Activated T-helper 1 cell treated with Interleukin-2 at 50 U/mL for 16 hours (primary cell): ENCODE measurements at places on chromosomes 3 and 15.

DNA sequence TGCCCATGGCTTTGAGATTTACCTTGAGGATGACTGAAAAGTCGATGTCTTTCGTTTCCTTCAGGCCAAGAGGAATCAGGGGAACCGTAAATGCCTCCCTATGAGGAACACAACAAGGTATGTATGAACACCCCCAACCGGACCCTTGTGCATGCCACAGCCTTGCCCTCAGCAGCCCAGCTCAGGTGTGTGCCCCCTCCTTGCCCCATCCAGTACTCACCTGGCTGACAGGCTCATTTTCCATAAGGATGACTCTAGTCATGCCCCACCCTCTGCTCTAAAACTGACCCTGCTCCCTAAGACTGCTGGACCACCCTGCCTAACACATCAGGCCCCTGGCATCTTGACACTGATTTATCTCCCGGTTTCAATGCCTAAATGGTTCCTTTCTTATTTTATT, 270.0 kb downstream of the GOLGA6L6 start:
- no peak for DNase-seq

- DNase-seq, result no peak
These were observed 1.8 kb downstream of the MANF start for GRCh38 chr3:51386852-51387229.

GRCh38 chr15:60875681-60876080, 353.4 kb downstream of the RORA start:
- no peak for DNase-seq

DNA sequence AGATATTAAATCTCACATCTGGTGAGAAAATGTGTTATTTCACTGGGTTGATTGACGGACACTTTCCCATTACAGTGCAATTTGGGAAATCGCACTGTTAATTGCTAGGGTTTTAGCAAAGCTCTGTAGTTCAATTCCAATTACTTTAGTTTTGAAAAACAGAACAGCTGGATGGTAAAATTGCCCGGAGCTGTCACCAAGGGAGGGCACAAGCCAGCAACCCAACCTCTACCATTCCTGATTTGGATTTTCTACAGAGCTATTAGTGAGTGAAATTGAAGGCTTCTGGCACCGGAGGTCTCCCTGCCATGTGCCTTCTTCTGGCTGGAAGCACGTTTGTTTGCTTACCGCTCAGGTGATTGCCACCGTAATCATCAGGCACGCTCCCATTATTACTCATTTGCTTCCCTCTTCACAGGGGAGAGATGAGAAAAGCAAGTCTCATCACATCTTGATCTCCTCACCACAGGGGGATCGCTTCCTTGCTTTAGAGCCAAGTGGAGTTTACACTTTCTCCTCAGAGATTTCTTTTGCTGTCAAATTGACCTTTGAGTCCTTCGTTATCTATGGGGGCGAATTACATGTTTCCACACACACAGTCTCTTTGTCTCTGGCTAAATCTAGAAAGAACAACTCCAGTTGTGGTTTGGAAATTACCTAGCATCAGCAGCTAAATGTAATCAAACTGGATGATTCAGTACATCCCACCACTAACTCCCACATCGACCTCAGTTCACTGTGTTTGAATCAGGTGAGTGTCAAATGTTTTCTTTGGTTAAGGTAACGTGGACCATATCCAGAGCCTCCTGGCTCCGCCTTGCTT, 421.7 kb upstream of the GOLIM4 start:
- no peak for DNase-seq

DNA sequence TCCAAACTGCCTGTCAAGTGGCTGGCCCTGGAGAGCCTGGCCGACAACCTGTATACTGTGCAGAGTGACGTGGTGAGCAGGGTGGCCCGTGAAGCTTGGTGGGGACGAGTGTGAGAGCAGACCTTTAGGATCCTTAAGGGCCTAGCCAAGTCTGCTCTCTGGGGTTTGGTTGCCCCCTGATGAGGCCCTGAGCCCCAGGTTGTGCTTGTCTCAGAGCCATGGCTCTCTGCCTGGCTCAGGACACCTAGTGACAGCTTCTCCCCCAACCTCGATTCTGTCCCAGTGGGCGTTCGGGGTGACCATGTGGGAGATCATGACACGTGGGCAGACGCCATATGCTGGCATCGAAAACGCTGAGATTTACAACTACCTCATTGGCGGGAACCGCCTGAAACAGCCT, 14.4 kb downstream of the TYRO3 start:
- no peak for DNase-seq

GRCh38 chr15:31013863-31014607, 22.6 kb upstream of the MTMR10 start:
- no peak for DNase-seq

GRCh38 chr15:100628746-100629145, 26.4 kb downstream of the ASB7 start:
- DNase-seq, result no peak

GRCh38 chr15:66253418-66254088, at the start of gene MEGF11:
MEGF11 (minus strand) TSS chr15:66253750; CDS start chr15:66128403, 125,347 bp downstream.
- no peak for DNase-seq

GRCh38 chr3:157856078-157856939, 249.9 kb downstream of the SHOX2 start:
- no peak for DNase-seq

DNA sequence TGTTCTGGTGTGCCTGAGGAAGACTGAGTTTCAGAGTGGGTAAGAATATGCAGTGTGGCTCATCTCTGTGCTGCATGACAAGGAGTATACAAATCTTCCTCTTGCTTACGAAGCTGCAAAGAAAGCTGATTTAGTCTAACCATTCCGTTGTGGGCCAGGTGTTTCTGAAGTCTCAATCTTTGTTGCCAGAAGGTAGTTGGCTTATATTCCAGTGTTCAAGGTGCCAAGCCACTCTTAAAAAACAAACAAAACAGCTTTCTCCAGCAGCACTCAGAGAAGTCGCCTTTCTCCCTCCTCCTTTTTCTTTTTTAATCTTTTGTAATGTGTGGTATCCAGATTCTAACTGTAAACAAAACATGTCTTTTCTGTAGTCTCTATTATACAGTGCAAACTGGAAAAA, 872.4 kb downstream of the NAALADL2 start:
- DNase-seq, result no peak

DNA sequence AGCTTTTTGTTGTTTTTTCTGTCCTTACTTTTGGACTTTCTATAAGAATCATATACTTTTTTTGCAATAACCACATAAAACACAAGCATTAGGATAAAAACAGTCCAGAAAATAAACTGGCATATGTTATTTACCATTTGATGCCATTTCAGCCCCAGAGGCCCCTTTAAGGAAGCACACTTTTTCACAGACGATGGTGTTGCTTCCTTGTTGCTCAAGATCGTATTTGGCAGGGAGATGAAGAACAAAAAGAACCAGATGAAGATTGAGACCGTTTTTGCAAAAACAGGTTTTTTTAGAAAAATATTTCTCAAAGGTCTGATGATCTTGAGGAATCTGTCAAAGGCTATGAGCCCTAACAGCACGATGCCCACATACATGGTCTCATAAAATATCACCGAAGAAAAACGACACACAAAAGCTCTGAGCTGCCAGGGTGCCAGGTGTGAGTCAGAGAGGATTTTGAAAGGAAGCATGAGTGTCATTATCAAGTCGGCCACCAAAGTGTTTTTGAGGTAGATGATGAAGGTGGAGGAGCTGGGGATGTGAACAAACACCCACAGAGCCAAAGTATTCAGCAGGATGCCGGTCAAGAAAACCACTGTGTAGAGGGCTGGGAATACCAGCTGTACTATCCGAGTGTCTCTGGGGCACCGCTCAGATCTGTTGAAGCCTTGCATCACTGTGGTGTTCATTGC, 902 bp downstream of the P2RY13 start:
- DNase-seq, result no peak

DNA sequence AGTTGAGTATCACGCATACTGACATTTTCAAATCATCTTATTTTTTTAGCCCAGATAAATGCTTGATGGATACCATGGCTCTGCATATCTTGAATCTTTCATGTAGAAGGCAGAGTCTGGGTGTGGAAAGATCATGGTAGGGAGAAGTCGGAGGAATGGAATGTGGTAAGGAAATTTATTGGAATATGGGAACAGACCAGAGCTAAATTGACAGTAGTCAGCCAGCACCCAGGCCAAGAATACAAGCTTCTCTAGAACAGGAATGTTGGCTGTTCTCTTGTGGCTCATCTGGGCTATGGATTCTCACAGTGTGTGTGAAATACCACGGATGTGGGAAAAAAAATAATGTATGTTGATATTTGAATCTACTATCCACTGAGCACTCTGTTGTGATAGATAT, 305.7 kb upstream of the COL8A1 start:
- no peak for DNase-seq

DNA sequence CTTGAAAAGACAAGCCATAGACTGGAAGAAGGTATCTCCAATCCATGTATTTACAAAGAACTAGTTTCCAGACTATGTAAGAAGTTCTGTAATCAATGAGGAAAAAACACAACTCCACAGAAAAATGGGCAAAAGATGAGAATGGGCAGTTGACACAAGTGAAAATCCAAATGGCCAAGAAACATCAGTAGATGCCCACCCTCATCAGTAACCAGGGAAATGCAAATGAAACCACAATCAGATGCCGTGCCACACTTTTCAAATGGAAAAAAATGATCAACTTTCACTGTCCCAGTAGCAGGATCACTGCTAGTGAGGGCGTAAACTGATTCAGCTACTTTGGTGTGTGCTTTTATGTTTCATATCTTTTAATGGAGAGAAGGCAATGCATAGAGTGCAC, 4.5 kb upstream of the CPEB1 start:
- DNase-seq, result no peak

DNA sequence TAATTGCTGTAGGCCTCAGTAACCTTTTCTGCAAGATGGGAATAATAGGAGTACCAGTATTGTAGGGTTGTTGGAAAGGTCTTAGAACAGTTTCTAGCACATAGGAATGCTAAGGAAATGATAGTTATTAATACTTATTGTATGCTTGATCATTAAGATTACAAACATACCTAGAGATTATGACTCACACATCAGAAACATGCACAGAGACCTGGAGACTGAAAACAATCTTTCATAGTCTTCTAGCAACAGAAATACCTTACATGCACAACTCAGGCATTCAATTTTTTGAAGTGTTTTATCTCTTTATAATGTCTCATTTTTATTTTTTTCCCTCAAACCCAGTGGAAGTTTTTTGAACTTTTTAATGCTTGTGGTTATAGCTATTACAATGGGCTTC, 104.4 kb upstream of the ZBTB20 start:
- DNase-seq, result no peak

DNA sequence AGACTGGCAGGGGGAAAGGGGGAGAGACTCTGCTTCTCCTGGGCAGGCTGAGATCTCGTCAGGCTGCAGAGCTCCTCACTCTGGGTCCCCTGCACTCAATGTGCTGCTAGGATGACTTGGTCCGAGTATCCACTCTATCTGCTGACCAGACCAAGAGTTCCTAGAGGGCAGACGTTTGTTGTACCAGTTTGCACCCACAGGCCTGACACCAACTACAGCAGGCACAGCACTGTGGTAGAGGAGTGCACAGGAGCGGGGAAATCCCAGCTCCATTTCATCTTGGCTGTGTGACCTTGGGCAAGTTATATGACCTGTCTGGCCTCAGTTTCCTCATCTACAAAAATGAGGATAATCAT, 29.0 kb downstream of the CCDC12 start:
- DNase-seq, result no peak

GRCh38 chr3:89521328-89521727, 413.9 kb downstream of the EPHA3 start:
- DNase-seq, result no peak

GRCh38 chr15:51876169-51876568, 46.7 kb downstream of the TMOD3 start:
- no peak for DNase-seq

- no peak for DNase-seq
These were observed 182.8 kb upstream of the TOPAZ1 start for GRCh38 chr3:44058868-44059203.

DNA sequence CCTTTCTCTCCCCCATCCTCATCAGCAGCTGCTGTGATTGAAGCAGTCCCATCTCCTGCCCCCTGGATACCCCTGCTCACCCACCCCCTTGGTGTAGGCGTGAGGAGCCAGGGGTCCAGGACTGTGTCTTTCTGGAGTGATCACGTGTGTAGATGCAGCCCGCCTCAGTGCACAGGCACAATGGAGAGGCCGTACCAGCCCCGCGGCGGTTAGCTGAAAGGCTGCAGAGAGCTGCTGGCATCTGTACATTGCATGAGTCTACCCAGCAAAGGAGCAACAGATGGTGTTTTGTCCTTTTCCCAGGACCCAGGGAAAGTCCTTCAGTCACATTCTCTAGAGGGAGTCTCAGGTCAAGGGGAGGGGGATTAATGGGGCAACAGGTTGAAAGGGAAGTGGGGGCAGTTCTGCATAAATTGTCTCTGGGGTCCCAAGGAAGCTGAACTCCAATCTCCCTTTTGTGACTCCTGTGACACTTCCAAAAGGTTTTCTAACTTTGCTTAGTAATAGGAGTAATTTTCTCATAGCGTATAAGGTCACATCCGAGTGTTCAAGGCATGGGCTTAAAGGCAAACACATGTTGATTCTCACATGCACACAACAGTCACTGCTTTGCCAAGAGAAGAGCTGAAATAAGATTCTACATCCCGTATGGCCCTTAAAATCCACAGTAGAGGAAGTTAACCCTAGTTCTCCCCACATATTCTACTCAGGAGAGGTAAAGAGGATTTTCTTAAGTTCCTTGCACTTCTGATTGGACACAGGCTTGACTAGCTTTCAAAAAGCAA, 7.1 kb downstream of the CSPG5 start:
- DNase-seq, result no peak

DNA sequence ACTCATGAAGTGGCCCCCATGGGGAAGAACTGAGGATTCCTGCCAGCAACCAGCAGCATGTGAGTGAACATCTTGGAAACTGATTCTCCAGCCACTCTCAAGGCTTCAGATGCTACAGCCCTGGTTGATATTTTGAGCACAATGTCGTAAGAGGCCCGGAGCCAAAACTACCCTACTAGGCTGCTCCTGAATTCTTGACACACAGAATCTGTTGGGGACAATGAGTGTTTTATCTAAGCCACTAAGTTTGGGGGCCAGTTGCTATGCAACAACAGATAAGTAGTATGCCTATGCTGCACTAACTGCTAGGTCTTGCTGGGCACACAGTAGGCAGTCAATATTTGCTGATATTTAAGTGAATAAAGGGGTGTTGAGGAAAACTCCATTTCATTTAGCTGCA, 89.9 kb upstream of the CHL1 start:
- DNase-seq, result no peak
